K562 (cell line): ENCODE measurements at places on chromosomes 5 and 9.

- no peaks in the 10 kb centered on the region for H3K27me3 ChIP-seq
- no peaks in the 10 kb centered on the region for H3K4me1 ChIP-seq
Measured at GRCh38 chr5:125054146-125054545, 307.7 kb upstream of the ZNF608 start.

DNA sequence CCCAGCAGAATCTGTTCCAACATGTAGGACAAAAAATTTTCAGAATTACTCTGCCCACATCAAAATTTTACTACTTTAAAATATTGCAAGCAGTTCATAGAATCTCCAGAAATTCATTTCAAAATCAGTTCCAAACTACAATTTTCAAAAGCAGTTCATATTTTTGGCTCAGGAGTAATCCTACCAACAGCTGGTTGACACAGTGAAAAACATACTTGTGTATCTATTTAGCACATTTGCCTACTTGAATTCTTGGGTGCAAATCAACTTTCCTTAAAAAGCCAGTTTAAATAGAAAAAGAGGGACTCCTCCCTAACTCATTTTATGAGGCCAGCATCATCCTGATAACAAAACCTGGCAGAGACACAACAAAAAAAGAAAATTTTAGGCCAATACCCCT lies 31.5 kb downstream of the SOX30 start:
- no peak overlapping the region for H3K27ac ChIP-seq
- H3K4me1 ChIP-seq: no peaks in the 10 kb centered on the region; the same call in 2 of the 3 replicates
- no peak overlapping the region for H3K4me3 ChIP-seq
- H3K27me3 ChIP-seq: no peaks in the 10 kb centered on the region
- no peaks in the 10 kb centered on the region for H3K36me3 ChIP-seq

GRCh38 chr9:89815061-89815902 lies 210.5 kb downstream of the GADD45G start:
- no peaks in the 10 kb centered on the region for H3K36me3 ChIP-seq
- H3K27me3 ChIP-seq: no peaks in the 10 kb centered on the region
- no peak for DNase-seq
- no peak overlapping the region for H3K4me3 ChIP-seq
- no peaks in the 10 kb centered on the region for H3K4me1 ChIP-seq

- no peaks in the 10 kb centered on the region for H3K27me3 ChIP-seq
- H3K36me3 ChIP-seq: no peaks in the 10 kb centered on the region
- no peak overlapping the region for H3K27ac ChIP-seq
Measured at GRCh38 chr9:73074176-73074708, 77.4 kb upstream of the ANXA1 start.

GRCh38 chr9:95552255-95552654 lies 35.5 kb upstream of the PTCH1 start:
- H3K36me3 ChIP-seq: no peaks in the 10 kb centered on the region
- DNase-seq: no peak
- no peak overlapping the region for H3K27ac ChIP-seq
- peaks cover 46% of the 10 kb centered on the region for H3K27me3 ChIP-seq
- H3K4me1 ChIP-seq: no peaks in the 10 kb centered on the region

GRCh38 chr5:82057051-82057450 lies 85.2 kb downstream of the ATG10 start:
- H3K36me3 ChIP-seq: no peaks in the 10 kb centered on the region
- H3K4me3 ChIP-seq: no peak overlapping the region
- DNase-seq: no peak
- H3K4me1 ChIP-seq: peaks cover 11% of the 10 kb centered on the region
- H3K27ac ChIP-seq: no peak overlapping the region

- DNase-seq: no peak
- H3K27me3 ChIP-seq: no peaks in the 10 kb centered on the region
- H3K36me3 ChIP-seq: no peaks in the 10 kb centered on the region
- no peaks in the 10 kb centered on the region for H3K4me1 ChIP-seq
- H3K27ac ChIP-seq: no peak overlapping the region
Measured at GRCh38 chr5:110294281-110294680, 432.2 kb downstream of the TMEM232 start.

GRCh38 chr5:90109285-90109684 lies 300.3 kb downstream of the CETN3 start:
- no peak overlapping the region for H3K4me3 ChIP-seq
- no peak for DNase-seq
- no peaks in the 10 kb centered on the region for H3K36me3 ChIP-seq
- no peaks in the 10 kb centered on the region for H3K4me1 ChIP-seq
- no peaks in the 10 kb centered on the region for H3K27me3 ChIP-seq
- H3K27ac ChIP-seq: no peak overlapping the region
